ENCODE measurements at places on chromosomes 3 and 15.
A peak's percentile ranks its signal among the peaks of the same experiment; 100 is the strongest.

DNA sequence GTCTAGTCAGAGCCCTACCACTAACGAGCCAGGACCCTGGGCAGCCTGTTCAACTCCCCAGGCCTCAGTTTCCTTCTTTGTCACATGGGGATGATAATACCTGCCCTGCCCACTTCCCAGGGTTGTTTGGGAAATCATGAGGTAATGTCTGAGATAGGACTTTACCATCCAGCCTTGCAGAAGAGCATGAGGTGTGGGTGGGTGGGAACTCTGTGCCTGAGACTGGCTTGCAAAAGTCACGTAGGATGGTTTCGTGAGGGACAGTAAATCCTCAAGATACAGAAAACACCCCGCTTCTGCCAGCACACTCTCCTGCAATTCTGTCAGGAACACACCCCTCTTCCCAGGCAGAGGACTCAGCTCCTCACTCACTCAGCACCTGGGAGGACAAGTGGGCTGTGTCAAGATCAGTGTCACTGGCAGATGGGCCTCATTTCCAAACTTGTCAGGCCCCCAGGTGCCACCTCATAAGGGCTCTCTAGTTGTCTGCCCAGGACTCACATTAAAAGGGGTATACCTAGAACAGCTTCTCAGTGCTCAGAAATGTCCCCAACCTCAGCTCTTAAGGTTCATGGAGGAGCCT is 58.4 kb downstream of the DAPK2 start:
- no peak for DNase-seq

DNA sequence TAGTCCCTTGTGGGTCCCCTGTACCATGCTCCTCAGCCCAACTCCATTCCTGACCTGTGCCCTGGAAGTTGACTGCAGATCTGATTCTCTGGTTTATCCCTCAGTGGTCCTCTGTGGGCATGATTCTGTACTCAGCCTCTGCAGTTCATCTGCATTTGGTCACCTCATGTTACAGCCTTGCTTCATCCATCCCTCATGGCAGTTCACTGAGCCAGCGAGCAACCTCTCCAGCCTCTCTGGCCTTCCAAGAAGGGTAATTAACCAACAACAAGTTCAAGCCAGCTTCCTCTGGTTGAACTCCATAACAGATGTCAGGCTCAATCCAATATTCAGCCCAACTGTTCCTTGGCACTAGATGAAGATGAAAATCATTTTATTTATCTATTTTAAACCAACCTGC is 509.5 kb downstream of the NTRK3 start:
- DNase-seq = no peak

- no peak for DNase-seq
Observed at GRCh38 chr3:160412477-160412876, 13.0 kb downstream of the SMC4 start.

GRCh38 chr3:82293867-82294266 is 532.4 kb upstream of the GBE1 start:
- DNase-seq = no peak

- DNase-seq = no peak
Observed at GRCh38 chr15:42490291-42490670, 660 bp downstream of the ZNF106 start.

- DNase-seq = no peak
Observed at GRCh38 chr3:67461667-67462142, 192.7 kb downstream of the SUCLG2 start.

DNA sequence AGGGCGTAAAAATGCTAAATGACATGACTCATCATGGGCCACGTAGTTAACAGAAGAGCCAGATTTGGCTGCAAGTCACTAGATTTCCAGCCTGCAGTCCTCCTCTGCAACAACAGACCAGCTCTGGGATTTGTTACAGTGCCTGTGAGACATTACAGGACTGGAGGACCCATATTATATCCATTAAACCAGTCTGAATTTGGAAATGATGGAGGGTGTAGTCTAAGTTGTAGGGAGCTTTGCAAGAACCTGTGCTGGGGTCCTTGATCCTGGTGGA is 10.8 kb downstream of the ZNF774 start:
- no peak for DNase-seq

DNA sequence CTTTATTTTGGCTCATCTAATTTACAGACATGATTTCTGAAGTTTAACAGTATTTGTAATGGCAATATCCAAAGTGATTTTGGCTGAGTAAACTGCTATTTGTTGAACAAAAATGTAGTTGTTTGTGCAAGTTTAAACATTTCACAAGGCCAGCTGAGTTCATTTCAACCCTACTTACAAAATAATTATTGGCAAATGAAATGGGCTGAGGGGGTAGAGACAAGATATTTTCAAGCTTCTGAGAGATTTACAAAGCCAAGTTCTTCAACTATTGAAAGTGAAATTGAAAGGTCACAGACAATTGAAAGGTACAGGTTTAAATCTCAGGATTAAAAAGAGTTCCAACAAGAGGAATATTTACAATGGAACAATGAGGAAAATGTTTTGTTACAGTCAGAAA is 77.1 kb downstream of the DUT start:
- no peak for DNase-seq

GRCh38 chr15:39286706-39287105 is 294.2 kb upstream of the THBS1 start:
- DNase-seq = no peak

DNA sequence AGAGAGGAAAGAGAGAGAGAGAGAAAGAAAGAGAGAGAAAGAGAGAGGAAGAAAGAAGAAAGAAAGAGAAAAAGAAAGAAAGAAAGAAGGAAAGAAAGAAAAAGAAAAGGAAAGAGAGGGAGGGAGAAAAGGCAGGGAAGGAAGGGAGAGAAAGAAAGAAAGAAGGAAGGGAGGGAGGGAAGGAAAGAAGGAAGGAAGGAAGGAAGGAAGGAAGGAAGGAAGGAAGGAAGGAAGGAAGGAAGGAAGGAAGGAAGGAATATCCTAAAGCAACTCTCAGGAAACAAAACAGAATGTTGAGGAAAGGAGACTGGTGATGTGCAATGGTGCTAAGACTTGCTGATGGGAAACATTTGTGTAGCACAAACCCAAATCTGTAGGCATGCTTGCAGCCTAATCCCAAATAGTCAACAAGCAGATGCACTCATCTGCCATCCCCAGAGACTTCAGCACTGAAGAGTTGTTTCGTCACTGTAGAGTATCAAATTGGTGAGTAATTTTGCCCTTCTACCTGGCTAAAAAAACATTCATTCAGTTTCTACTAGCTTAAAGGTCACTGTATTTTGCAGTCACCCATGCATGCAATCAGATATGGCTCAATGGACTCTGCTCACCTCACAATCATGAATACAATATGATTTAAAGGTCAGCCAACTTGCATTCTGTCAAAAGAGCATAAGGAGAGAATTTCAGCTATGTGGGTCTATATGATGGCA is 480.3 kb downstream of the FGF12 start:
- no peak for DNase-seq

GRCh38 chr3:14150491-14151230 is 25.8 kb downstream of the TMEM43 start:
- no peak for DNase-seq

- no peak for DNase-seq
Observed at GRCh38 chr3:99900248-99900647, 82.6 kb downstream of the CMSS1 start.

- DNase-seq = no peak
Observed at GRCh38 chr15:69781411-69782125, 316.1 kb downstream of the TLE3 start.

- no peak for DNase-seq
Observed at GRCh38 chr3:98213276-98213675, 46.8 kb downstream of the OR5H15 start.

DNA sequence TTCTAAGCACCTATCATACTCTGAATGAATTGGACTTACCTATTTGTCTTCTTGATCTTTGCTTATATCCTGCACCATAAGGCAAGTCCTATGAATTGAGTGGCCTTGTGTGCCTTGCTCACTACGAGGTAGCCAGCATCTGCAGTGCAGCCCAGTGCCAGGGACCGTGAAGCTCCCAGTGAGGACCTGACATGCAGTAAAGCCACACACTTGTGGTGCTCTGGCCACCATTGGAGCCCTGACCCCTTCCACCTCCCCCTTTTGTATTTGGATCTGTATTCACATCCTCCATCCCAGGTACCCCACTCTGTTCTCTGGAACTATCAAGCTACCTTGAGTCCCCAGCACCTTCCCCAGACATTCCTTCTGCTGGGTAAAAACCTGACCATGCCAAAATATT is 52.1 kb downstream of the BSN start:
- no peak for DNase-seq

DNA sequence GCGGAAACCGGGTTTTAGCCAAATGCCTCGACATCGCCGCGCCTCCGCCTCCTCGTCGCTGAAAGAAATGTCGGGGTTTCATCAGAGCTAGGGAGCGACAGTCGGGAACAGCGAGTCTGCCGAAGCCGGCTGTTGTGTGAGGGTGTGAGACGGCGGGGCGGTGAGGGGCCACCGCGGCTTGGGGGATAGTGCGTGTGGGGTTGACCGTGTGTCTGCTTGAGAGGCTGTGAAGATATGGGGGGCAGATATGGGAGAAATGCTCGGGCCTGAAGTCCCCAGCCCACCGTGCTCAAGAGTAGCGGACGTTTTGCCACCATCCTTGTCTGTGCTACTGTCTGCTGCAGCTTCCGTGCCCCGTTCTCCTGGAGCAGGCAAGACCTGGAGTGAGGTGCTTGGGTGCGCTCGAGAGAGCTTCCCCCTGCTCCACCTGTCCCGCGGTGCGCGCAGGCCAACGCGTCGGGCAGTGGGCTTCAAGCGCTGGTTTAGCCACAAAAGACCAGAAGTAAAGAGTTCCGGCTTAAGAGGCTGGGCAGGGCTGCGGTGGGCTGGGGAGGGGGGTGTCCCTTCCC is 716 bp upstream of the ISLR2 start:
- no peak for DNase-seq

- DNase-seq = no peak
Observed at GRCh38 chr15:69118089-69118488, 42.3 kb upstream of the GLCE start.

DNA sequence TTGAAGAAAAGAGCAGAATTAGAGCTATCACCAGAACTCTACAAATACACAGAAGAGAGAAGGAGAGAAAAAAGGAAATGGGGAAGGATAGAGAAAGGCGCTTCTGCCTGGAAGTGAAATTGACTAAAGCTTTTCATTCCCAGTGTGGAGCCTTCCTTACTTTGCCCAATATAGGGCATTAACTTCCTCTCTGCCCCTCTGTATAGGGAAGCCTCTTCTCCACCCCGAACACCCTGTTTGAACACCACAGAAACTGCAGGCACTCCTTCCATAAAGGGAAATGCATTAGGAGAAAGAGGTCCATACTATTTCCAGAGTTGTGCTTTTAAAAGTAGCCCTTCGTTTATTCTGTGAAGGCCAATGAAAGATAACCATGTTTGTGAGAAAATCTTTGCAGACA is 248.5 kb downstream of the RAP2B start:
- no peak for DNase-seq

DNA sequence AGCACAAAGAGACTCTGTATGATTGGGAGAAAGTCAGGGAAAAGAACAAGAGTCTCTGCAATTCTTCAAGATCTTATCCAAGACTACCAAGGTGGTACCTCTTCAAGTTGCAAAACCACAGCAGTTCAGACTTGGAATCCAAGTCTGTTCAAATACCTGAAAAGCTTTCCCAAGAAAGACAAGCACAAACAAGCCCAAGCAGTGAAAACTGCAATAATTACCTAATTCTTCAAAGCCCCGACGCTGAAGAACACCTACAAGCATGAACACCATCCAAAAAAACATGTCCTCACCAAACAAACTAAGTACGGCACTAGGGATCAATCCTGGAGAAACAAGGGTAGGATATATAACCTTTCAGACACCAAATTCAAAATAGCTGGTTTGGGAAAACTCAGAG is 299.3 kb upstream of the ALCAM start:
- no peak for DNase-seq

- no peak for DNase-seq
Observed at GRCh38 chr3:10428406-10429091, 76.8 kb downstream of the ATP2B2 start.

GRCh38 chr3:41223078-41223477 is 23.8 kb downstream of the CTNNB1 start:
- DNase-seq = no peak

GRCh38 chr15:33716025-33716424 is 252.3 kb upstream of the CHRM5 start:
- DNase-seq = no peak

- DNase-seq = no peak
Observed at GRCh38 chr15:76168237-76168984, 108.6 kb downstream of the TMEM266 start.

DNA sequence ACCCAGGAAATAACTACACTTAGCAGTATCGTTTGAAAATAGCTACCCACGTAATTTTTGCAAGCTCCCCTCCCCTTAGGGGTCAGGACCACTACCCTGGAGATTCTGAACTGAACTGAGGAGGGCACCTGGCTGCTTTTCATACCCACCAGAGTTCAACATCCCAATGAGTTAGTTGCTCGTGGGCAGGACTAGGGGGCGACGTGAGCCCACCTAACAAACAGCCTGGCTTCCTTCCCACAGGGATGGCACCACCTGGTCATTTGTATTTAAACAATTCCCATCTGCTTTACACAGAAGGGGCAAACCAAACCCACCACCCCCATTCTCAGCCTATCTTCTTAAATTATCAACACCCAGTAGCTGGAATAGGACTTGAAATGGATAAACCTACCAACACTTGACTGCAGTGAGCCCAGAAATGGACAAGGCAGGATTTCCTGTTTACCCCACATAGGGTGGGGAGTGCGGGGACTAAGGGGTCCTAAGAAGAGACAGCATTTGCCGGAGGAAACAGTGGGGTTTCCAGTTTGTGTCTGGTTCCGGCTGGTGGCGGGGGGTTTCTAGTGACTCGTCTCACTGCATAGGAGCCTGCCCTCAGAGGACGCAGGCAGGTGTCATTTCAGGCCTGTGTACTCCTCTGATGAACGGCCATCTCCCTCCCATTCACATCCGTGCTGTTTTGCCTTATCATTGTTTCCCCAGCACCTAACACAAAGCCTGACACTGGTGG is 11.6 kb upstream of the VGLL4 start:
- no peak for DNase-seq

GRCh38 chr3:53219895-53220483 is 35.8 kb downstream of the TKT start:
- peak; percentile 74 for DNase-seq

DNA sequence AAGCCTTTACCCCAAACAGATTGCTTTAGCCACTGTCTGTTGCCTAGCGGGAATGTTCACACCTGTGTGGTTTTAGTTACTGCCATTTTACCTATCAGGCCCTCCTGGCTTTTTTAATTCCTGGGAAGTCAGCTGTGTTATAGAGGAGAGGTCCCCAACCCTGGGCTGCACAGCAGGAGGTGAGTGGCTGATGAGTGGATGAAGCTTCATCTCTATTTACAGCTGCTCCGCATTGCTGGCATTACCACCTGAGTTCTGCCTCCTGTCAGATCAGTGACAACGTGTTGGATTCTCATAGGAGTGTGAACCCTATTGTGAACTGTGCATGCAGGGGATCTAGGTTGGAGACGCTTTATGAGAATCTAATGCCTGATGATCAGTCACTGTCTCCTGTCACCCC is 127.0 kb downstream of the MBNL1 start:
- no peak for DNase-seq

DNA sequence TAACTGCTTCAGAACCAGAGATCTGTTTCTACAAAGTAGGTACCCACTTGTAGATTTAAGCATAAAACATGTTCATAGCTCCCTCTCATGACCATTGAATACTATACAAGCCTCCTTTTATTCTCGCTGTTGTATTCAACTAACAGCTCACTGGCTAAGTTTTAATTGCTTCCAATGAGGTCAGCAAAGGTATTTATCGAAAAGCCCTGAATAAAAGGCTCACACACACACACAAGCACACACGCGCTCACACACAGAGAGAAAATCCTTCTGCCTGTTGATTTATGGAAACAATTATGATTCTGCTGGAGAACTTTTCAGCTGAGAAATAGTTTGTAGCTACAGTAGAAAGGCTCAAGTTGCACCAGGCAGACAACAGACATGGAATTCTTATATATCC is at the start of gene FGF7:
TSS of gene FGF7 (plus strand) at position 222 of the 400 bp plus-strand sequence. CDS start 1,056 bp downstream, outside the sequence.
- no peak for DNase-seq
